Esophagus squamous epithelium (tissue), 5 donors: ENCODE measurements at places on chromosomes 2 and 18.

DNA sequence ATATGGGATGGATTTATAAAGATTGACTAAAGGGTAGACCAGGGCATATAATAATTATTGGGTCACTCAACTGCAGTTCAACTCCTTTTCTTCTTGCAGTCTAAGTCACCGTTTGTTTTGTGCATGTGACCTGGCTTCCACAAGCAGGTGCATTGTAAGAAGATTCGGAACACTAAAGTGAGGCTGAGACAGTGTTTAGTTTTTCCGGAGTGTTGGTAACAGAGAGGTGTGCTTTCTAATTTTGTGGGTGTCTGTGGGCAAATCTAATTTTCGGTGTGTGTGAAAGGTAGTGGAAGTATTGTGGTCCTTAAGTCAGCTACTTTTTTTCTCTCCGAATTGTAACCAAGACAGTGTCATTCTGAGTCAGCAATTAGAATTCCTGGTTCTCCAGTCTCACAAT lies 184.5 kb downstream of the CDH19 start:
- DNase-seq, result no peak

GRCh38 chr2:128279009-128279408 lies 39.7 kb downstream of the HS6ST1 start:
- no peak for DNase-seq

GRCh38 chr2:228344531-228344930 lies 163.0 kb upstream of the SPHKAP start:
- DNase-seq, result no peak

- no peak for DNase-seq
Observed at GRCh38 chr2:112661656-112662305, 16.0 kb downstream of the SLC20A1 start.

GRCh38 chr2:178829299-178829960 lies 22.2 kb upstream of the TTN start:
- no peak for DNase-seq

GRCh38 chr2:201383136-201383535 lies 26.0 kb upstream of the FLACC1 start:
- DNase-seq, result no peak

DNA sequence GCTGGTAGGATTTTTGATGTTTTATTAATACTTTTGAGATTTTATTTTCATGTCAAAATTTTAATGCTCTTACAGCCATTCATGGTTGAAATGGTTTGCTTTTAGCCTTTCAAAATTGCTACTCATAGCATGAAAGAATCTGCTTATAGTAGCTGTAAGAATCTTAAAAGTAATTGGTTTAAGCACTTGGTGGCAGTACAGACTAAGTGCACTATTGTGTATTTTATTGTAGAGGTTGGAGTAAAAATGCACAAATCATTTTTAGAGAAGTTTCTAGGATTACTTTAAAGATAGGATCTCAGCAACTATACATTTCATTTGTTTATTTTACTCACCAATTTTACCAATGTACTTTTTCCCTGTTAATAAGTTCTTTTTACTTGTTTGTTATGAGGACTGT lies 205.8 kb downstream of the SPAG16 start:
- DNase-seq, result no peak

DNA sequence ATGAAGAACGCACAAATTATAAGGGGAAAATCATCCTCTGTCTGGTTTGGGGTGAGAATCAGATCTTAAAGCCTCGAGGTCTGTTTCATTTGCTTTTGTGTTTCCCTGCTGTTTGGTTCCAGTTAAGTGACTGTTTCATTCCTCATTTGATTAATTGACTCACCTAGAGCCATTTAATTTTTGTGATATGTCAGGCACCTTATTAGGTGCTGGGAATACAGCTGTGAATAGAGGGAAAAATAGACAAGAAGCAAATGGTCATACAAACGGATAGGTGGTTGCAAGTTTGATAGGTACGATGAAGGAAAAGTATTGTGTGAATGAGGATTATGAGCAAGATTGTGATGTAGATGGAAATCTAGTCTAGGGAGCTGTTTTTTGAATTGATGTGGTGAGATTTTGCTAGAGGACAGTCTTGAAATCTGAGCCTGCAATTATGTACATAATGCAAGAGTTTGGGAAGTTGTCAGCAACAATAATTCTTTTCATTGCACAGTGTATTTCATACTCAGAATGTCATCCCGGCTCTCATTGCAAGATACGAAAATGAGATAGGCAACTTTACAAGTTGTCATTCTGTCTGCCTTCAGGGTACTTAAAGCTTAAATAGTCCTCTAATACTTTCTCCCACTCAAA lies 2.2 kb downstream of the ACSL3 start:
- DNase-seq, result no peak

DNA sequence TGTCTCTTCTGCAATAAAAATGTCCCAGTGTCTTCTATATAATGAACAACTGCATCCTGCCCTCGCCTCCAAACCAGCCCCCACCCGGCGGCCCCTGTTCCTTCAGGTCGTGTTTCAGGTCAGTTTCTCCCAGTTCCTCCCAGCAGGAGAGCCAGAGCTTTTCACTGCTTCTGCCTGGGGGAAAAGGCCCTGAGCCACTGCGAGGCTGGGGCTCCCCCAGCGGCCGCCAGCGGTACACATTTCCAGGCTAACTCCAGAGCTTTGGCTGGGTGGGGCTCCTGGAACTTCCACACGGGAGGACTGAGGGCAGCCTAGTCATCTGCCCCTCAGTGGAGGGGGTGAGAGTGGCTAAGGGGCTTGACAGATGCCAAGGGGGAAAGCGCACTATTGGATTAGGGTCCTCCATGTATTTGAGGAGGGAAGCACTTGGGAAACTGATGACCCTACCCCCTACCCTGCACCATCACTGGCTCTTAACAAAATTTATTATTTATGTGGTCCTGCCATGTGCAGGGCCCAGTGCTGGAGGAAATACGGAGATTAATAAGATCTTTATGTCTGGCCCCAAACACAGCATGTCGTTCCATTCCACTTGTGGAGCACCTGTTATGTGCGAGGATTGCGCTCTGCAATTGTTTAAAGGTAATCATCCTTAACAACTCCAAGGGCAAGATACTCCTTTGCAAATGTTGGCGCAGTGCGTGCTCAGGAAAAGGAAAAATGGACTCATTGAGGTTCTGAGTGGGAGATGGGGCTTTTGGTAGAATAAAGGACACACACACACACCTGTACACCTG lies 17.3 kb upstream of the CYS1 start:
- DNase-seq, result no peak

- DNase-seq, result no peak
Observed at GRCh38 chr18:2948038-2948437, 64.9 kb downstream of the LPIN2 start.

DNA sequence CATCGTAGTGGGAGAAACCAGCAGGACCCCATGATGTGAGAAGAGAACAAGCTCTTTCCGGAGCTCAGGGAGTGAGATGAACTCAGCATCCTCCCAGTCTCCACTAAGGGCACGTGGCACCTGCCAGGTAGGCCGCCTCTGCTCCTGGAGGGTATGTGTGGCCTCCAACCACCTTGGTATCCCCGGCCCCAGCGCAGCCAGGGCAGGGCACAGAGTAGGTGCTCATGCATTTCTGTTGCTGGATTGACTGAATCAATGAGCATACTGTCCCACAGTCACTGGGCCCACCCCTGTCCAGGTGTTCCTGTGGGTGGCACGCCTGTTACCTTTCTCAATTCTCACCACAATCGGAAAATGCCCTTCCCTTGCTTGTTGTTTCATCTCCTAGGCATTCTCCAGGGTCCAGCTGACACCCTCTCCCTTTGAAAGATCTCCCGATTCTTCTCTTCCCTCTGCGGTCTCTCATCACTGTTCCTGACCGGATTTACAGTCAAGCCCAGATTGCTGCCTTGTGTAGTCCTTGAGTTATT lies 138.5 kb upstream of the SMAD2 start:
- DNase-seq, result no peak

GRCh38 chr18:44325903-44326635 lies 354.6 kb upstream of the SETBP1 start:
- DNase-seq, result no peak

GRCh38 chr2:224009605-224010315 lies 29.3 kb downstream of the SERPINE2 start:
- DNase-seq, result no peak

DNA sequence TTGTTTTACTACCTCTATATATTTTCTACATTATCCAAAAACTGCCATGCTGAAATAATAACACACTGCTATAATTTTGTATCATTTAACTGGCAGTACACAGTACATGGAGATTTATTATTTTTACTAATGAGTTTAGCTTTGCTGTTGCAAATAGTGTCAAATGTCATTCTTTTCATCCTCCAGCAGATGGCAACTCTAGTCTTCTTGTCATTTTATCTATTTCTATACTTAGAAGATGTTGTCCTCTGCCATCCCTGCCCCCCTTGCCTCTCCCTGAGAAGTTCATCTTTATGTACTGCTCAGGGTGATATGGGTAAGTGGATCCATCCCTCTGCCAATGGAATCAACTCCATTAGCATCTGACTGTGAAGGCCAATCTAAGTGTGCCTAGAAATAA lies 21.7 kb upstream of the LRRTM1 start:
- DNase-seq, result no peak
